ENCODE measurements at places on chromosomes 5 and 9.

GRCh38 chr5:135218790-135219568 lies 180.1 kb downstream of the MACROH2A1 start:
- no peak for DNase-seq

GRCh38 chr9:106945727-106946660 lies 83.0 kb downstream of the ZNF462 start:
- DNase-seq: peak; percentile 55

GRCh38 chr9:10700291-10700690 lies 87.5 kb upstream of the PTPRD start:
- peak; percentile 38 for DNase-seq

- no peak for DNase-seq
Measured at GRCh38 chr5:17106521-17106920, 110.9 kb upstream of the BASP1 start.

Data from mesenchymal stem cell (in vitro differentiated cells and primary cell).